ENCODE measurements at places on chromosomes 12 and 14.

DNA sequence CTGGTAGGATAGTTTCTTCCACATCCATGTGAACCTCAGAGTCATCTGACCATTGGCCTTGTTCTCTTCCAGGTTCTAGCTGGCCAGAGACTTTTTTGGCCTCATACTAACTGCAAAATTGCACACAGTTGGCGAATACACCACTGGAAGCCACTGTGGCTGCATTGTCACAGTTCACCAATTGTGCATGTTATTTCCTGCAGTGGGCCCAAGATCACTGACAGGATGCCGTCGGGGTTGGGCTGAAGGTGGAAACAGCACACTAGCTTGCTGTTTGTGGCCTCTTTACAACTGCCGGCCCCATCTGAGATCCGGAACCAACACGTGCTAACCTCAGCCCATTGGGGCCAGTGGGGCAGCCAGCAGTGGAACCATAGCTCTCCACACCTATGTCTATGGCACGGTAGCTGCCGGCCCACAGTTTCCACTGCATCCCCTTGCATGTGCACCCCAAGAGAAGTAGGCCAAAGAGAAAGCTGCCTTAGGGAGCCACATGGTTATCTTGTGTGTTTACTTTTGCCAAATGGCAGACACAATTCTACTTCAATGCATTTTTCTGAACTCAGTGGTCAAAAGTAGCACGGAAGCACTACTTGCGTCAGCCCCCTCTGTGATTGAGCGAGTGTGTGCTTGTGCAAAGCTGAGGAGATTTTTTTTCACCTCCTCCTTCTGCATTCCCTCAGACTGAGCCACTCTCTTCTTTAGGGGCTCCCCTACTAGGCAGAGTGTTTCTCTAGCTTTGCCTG, 464.0 kb downstream of the RAD51B start:
- peak; percentile 40 for DNase-seq

GRCh38 chr14:57317248-57317833, 48.6 kb downstream of the AP5M1 start:
- DNase-seq = peak; percentile 61

- no peak for DNase-seq
These were observed 141.3 kb upstream of the RASSF8 start for GRCh38 chr12:25817166-25817565.

DNA sequence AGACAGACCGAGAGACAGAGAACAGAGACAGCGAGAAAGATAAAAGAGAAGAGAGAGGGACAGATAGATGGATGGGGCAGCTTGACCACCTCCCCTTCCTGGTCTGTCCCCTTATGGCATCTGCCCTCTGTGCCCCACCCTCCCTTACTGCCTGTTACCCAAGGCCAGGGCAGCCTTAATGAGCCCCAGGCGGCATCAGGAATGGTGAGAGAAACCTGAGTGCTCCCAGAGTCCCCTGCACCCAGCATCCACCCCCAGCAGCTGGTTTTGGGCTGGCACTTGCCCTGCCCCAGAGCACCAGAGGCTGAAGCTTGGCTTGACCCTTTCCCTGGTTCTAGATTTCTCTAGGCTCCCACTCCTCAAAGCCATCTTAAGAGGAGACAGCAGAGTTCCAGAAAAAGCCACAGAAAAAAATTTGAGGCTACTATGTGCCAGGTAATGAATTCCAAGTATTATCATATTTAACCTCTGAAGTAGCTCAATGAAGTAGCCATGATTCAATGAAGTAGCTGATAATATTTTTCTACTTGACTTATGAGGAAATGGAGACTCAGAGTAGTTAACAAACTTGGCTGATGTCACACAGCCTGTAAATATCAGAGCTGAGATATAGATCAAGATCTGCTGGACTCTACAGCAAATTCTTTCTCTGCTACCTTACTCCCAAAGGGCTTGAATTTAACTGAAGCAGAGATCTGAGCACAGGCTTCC, 2.0 kb upstream of the ZNF385A start:
- DNase-seq = no peak

GRCh38 chr12:39443081-39443928, at the start of gene KIF21A:
TSS of gene KIF21A (minus strand) at chr12:39443120. CDS start at chr12:39442970, 150 bp downstream.
- peak; percentile 78 for DNase-seq

Data from stimulated activated CD8-positive, alpha-beta memory T cell treated with anti-CD3 and anti-CD28 coated beads, Interleukin-4, amount 100 ng/mL, for 4 hours (primary cell).